ENCODE measurements at places on chromosomes 4 and X.

DNA sequence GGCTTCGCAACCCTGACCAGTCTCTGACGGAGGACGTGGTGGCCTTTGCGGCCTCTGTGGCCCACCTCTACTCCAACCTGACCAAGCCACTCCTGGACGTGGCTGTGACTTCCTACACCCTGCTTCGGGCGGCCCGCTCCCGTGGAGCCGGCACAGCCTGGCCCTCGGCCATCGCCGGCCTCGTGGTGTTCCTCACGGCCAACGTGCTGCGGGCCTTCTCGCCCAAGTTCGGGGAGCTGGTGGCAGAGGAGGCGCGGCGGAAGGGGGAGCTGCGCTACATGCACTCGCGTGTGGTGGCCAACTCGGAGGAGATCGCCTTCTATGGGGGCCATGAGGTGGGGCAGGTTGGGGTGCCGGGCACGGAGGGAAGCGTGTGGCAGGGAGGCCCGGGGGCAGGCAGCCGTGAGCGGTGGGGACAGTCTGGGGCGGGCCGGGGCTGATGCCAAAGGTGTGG is 1.2 kb downstream of the ABCD1 start:
- no peak for DNase-seq

DNA sequence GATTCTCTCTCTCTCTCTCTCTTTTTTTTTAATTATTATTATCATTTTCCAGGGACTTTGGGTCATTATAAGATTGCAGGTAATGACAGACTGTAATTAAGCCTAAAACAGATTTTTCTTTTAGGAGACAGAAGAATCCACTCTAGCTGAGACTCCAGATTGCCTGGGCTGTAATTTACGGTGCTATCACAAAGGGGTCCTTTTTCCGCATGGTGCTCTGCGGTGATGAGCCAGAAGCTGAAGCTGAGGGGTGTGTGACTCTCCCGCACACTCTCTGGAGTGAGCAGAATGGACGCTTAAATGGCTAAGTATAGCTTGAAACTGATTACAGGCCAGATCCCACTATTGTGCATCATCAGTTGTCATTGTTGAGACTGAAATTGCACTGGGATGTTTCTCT is 50.0 kb downstream of the LGI2 start:
- DNase-seq, result no peak

DNA sequence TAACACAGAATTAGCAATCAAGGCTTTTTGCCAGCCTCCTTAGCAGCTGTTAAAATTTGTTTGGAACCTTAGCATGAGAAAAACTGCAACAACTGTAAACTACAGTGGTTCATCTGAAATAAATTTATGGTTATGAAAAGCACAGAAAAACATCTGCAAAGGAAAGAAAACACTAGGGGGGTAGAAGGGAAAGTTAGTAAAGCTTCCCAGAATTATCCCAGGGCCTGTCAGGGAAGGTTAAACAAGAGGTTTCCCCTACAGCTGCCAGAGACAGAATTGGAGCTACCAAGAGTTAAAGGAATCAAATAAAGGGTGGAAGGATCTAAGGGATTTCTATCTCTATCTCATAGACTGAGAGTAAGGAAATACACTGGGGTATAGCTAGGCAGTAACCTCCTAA is 234.7 kb upstream of the DIAPH2 start:
- no peak for DNase-seq

DNA sequence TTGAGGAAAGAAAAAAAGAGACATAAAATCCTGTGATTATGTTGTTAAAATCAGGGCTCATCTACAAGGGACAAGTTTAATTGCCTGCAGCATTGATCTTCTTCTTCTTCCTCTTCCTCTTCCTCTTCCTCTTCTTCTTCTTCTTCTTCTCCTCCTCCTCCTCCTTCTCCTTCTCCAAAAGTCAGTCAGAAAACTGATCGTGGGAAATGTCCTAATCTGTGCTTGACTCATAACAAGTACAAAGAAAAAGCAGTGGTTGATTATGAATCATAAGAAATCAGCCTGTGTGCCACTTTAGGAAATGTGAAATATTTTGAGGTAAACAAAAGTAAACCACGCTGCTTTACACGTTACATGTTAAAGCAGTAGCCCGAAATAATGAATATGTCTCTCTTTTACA is 2.7 kb upstream of the ATP10D start:
- DNase-seq, result no peak

DNA sequence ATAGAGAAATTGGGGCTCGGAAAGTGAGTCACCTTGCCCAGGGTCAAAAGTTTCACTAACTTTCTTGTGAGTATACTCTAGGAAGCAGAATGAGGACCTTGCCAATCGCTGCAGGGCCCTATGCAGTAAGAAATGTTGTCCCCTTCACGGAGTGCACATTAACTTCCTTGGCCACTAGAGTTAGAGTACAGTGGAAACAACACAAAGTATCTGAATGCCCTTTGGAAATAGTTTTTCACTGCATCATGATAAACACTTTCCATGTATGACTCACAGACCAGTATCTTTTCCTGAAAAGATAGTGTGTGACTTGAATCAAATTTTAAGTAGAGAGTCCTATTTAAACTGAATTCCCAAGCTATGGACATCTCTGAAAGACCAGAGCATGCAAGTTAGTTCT is 45.5 kb upstream of the STK26 start:
- DNase-seq, result no peak

DNA sequence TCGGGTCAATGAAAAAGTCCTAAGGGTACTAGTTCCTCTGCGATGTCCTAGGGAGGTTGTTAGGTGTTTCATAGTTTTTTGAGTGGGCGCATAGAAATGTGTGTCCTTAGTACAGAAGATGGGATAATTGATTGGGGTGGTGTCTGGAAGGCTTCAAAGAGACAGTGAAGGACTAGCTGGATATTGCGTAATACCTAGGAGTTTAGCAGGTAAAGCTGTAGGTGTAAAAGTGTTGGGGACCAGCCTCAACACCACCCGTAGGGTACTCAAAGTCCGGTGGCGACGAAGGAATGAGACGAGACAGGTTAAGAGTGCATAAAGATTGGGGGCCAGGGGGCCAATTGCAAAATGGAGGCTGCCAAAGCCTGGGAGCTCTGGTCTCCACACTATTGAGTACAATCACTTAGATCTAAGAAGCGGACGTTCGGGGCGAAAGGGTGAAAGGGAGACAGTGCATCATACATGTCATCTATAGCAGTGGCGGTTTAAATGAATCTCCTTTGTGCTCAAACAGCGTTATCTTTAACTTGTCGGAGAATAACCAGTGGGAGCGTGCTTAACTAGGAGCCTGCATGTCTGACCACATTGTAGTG is 1.0 kb downstream of the TRMT44 start:
- no peak for DNase-seq

DNA sequence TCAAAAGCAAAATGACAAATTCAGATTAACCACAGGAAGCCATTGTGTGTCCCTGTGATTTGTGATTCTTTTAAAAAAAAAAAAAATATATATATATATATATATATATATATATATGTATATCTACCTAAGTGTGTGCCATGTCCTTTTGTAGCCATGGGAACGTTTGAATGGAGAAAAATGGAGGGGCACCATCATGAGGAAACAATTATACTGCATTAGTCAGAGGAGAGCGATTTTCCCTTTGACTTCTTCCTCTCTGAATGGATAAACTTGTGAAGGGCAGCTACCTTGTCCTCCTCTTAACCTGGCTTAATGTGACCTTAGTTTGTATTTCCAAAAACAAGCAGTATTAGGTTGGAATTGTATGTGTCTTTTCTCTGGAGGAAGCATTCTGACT is 23.3 kb upstream of the CBLL2 start:
- DNase-seq, result no peak

DNA sequence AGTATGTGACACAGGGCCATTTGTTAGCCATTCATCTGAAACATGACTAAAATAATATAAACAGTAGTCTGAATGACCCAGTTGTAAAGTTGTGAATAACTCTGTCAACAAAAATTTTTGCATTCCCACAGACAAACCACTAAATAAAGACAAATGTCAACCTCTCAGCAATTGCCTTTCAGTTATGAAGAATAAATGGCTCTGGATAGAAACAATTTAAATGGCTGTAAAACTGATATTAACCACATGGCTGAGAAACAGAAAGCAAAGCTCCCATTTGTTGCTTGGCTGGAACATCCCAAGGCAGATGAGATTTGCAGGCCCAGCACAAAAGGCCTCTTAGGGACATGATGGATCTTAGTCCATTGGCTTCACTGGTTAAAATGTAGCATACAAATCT is 296.3 kb downstream of the GALNTL6 start:
- DNase-seq, result no peak

DNA sequence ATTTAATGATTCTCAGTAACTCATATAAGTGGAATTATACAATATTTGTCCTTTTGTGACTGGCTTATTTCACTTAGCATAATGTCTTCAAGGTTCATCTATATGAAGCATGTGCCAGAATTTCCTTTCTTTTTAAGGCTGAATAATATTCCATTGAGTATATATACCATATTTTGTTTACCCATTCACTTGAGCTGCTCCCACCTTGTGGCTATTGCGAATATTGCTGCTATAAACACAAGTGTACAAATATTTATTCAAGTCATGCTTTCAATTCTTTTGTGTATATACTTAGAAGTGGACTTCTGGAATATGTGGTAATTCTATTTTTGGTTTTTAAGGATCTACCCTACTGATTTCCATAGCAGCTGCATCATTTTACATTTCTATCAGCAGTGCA is 219.1 kb downstream of the MID1 start:
- no peak for DNase-seq

GRCh38 chr4:24248674-24249630 is 335.4 kb downstream of the DHX15 start:
- DNase-seq, result no peak

DNA sequence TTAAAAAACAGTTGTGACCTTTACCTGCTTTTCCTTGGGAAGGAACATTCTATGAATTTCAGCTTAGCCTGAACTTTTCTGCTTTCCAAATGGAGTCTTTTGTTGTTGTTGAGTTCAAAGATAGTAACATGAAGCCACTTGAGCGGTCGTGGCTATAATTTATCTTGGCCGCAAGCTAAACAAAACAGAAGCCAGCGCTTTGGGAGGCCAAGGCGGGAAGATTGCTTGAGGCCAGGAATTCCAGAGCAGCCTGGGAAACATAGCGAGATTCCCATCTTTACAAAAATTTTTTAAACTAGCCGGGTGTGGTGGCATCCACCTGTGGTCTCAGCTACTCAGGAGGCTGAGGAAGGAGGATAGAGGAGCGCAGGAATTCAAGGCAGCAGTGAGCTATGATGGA is 29.9 kb downstream of the TKTL1 start:
- DNase-seq, result no peak

DNA sequence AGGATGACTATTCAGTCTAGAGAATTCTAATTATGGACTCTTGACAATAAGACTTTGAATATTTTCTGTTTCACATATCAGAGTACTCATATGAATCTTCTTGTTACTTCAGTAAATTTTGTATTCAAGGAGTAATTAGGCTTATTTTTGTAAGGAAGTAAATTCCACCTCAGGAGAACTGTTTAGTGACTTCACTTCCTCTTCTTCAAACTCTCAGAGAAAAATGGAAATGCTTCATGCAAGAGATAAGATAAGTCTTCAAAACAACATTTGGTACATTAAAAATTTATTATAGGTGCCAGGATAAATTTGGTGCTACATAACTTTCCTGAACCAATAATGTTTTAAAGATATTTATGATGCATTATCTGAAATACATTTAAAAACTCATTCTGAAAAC is 1421.9 kb downstream of the PCDH7 start:
- DNase-seq, result no peak

DNA sequence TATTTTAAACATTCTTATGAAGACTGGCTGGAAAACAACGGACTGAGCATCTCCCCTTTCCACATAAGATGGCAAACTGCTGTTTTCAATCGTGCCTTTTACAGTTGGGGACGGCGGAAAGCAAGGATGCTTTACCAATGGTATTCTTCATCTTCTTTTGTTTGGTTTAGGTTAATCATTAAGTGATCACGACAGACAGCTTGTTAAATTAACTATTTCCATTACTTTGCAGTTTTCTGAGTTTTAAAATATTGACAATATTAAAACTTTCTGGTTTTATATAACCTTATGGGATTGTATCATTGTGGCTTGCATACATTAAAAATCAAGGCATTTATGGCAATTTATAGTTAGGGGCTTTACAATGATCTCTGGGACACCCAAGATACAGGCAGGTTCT is 3.8 kb downstream of the MBTPS2 start:
- DNase-seq, result no peak

GRCh38 chrX:150616179-150616862 is 47.9 kb downstream of the MTM1 start:
- no peak for DNase-seq

GRCh38 chr4:34037280-34037679 is 2207.0 kb downstream of the ARAP2 start:
- no peak for DNase-seq

GRCh38 chrX:31550158-31550557 is 478.3 kb upstream of the FTHL17 start:
- DNase-seq, result no peak

Data from nucleus accumbens (tissue), 56 donors.